Left cardiac atrium (tissue), 4 donors: ENCODE measurements at places on chromosomes 5 and 9. TPM values are rescaled to one million over a fixed set of nuclear protein-coding genes. Genes with fewer than 3 reads are reported as not detected.

- DNase-seq, result no peak
These were observed 50.1 kb downstream of the PTTG1 start for GRCh38 chr5:160471761-160472160.

- DNase-seq, result no peak
These were observed 19.1 kb downstream of the MRPL36 start for GRCh38 chr5:1780614-1780930.

The EEIG1 gene
- total RNA-seq, result 24.9 TPM

The ADCY2 gene
- 1.1 TPM for total RNA-seq

The CA9 gene
- 2.8 TPM for total RNA-seq

The PCDHGA2 gene
- total RNA-seq, result 4.5 TPM

- DNase-seq, result no peak
These were observed 130.5 kb upstream of the ITGA1 start for GRCh38 chr5:52657247-52657645.

GRCh38 chr5:157160001-157160400 is 6.1 kb downstream of the GARIN3 start:
- DNase-seq, result no peak

- DNase-seq, result no peak
These were observed 10.7 kb upstream of the CREBRF start for GRCh38 chr5:173045474-173045873.

The CRB2 gene
- 2.2 TPM for total RNA-seq

The SLCO6A1 gene
- total RNA-seq, result not detected

DNA sequence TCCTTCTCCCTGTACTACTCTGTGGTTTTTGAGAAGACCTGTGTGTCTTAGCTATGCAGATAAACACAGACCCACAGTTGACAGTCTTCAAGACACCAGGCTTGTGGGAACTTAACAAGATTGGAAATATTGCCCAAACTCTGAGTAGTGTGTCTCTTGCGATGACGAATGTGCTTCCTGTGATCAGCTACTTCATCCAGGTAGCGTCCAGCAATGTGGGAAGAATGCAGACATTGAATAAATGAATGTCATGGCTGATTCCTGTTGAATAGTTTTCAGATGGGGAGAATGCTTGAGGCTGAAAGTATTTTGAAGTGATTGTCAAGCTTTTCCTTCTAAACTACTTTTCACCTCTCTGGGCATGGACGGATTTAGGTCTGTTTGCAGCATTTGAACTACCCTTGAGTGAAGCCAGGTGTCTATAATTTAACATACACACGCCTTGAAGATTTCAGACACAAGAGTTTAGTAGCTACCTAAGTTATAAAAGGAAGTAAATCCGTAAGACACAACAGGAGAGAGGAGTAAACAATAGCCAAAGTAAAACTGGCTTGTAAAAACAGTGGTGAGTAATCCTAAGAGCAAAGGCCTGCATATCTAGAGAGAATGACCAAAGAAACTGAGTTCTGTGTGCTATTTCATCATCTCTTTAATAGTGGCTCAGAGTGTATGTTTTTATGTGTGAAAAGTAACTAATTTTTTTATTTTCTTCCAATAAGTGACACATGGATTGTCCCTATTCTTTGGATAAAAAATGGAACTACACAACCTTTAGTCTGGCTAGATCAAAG is 30.0 kb upstream of the ARL14EPL start:
- no peak for DNase-seq

- no peak for DNase-seq
These were observed 8.2 kb downstream of the COL27A1 start for GRCh38 chr9:114163517-114163951.

The TAF11L5 gene
- not detected for total RNA-seq

DNA sequence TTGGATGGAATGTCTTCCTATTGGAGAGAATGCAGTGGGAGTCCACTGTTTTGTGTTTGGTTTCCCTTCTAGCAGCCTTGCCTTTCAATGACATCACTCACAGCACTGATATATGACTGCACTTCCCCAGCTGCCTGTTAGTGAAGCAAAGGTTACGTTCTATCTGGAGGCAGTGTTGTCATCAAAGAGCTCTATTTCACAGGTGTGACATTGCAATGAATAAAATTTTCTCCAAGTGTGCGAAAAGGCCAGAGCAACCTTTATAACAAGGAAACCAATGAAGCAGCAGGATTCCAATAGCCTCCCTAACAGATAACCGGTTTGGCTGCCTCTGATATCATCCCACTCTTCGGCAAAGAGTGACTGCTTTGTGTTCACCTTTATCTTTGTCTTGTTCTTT is 523.5 kb upstream of the ZNF608 start:
- DNase-seq, result no peak

GRCh38 chr9:12933957-12934356 is 159.1 kb downstream of the LURAP1L start:
- DNase-seq, result no peak

- DNase-seq, result no peak
These were observed 354.1 kb upstream of the RFX3 start for GRCh38 chr9:3879726-3880505.

GRCh38 chr5:131109540-131110255 is 55.4 kb downstream of the HINT1 start:
- DNase-seq, result no peak

The TMC1 gene
- total RNA-seq, result not detected

DNA sequence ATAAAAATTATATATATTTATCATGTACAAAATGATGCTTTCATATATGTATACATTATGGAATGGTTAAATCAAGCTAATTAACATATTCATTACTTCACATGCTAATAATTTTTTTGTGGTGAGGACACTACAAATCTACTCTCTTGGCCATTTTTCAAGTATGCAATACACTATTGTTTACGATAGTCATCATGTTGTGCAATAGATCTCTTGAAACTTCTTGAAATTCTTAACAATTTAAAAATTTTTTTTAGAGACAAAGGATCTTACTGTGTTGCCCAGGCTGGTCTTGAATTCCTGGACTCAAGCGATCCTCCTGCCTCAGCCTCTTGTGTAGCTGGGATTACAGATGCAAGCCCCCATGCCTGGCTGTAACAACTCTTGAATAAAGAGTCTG is 45.2 kb upstream of the SHOC1 start:
- DNase-seq, result no peak
